ENCODE measurements at places on chromosomes 7 and 10.

DNA sequence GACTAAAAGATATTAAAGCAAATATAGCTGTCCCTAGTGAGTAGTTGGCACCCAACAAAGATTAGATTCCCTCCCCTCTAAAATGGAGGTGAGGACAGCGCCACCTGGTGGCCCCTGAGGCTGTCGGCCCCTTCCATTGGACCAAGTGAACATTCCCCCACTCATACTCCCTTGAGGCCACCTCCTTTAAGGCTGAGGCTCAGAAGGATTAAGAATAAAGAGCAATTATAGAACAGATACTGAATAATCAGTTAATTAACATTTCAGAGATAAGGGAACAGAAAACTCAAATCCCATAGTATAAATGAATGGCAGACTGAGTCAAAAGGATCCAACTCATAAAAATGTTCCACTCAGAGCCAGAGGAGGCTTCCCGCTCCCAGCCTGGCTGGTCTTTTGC, 130.4 kb upstream of the GHITM start:
- DNase-seq = no peak

DNA sequence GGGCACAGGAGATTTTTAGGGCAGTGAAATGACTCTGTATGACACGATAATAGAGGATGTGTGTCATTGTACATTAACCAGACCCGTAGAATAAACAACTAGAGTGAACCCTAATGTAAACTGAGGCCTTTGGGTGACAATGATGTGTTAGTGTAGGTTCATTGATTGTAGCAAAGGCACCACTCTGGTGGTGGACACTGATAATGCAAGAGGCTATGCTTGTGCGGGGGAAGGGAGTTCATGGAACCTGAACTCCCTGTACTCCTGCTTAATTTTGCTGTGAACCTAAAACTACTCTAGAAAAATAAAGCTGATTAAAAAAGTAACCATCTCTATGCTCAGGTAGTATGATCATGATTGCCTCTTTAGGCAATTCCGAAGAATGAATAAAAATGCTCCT, 96.3 kb upstream of the VIPR2 start:
- DNase-seq = no peak

DNA sequence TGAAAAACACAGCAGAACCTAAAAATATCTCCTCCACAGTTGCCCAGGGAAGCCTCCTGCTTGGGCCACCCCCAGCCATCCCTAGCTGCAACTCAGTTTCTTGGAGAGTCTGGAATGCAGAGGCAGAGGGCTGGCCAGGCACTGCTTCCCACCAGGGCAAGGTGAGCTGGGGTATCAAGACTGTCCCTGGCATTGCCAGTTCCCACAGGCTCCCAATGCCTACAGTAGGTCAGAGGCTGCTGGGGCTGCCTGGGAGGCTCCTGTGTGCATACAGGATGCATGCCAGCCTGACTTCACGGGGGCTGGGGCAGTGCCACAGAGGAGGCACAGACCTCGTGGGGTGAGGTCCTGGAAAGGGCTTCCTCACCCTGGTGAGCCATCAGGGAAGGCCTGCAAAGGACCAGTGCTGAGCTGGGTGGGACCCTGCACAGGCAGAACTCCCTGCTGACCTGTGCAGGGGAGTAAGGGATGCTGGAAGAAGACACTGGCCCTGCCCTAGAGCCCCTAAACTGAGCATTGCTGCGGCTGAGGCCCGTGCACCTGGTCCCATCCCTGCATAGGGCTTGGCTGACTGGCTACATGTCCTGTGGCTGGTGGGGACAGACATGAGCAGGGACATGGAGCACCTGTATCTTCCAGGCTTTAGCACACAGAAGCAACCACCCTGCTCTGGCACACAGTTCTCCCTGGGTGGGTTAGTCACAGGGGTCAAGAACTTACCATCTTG, 121.9 kb upstream of the RET start:
- no peak for DNase-seq

- no peak for DNase-seq
Observed at GRCh38 chr10:125135771-125136035, 24.7 kb downstream of the CTBP2 start.

DNA sequence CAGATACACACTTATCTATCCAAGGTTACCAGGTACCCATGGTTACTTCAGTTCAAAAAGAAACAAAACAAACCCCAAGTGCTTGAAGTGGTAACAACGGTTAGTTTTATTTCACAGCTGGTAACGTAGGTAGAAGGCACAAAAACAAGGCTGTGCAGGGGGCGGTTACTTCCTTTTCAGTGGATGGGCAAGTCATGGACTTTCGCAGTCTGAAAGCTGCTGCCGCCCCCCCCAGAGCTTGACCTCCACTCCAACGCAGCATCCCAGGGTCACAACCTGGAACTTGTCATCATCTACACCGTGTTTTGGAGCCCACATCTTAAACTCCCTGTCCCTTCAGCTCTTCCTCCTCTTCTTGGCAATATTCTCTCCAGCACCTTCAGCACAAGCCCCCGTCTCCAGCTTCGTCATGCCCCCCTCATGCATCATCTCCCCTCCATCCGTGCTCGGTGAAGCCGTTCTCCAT, 181.2 kb upstream of the ITGB1 start:
- DNase-seq = no peak

DNA sequence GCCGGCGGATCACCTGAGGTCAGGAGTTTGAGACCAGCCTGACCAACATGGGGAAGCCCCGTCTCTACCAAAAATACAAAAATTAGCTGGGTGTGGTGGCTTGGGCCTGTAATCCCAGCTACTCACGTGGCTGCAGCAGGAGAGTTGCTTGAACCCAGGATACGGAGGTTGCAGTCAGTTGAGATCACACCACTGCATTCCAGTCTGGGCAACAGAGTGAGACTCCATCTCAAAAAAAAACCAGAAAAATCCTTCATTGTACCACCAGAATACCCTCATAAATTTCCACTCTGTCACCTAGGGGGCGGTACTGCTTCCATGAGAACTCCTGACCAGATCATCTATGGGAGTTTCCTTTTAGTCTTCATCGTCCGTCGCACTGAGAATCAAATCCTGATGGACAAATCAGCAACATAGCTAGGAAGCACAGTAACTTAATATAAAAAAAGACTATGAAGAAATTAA, 225.8 kb upstream of the KLF14 start:
- DNase-seq = no peak

GRCh38 chr10:88546497-88546896, 36.6 kb downstream of the RNLS start:
- no peak for DNase-seq

- no peak for DNase-seq
Observed at GRCh38 chr7:125412890-125413665, 483.5 kb upstream of the POT1 start.

DNA sequence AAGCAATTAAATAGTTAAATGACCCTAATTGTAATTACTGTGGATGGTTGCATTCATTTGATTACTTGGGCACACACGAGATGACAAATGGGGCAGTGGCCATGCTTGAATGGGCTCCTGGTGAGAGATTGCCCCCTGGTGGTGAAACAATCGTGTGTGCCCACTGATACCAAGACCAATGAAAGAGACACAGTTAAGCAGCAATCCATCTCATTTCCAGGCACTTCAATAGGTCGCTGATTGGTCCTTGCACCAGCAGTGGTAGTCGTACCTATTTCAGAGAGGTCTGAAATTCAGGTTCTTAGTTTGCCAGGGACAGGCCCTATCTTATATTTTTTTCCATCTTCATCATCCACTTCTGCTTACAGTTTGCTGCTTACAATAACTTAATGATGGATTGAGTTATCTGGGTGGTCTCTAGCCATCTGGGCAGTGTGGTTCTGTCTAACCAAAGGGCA, 8.3 kb downstream of the PCBD1 start:
- DNase-seq = peak; percentile 85

DNA sequence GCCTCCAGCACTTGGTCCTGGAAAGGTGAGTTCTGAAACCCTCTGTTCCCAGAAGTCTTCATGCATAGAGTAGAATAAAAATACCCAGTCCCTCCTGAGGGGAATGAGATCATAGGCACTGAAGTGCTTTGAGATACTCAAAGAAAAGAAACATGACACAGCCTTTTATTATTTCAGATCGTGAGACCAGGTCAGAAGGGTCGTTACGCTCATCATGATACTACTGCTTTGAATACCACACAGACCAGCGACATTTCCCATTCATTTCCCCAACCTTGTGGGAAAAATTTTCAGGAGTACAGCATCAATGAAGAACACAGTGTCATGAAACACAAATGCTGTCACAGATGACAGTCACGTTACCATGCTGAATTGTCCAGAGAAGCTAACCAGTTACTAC, 15.0 kb downstream of the CLRN3 start:
- no peak for DNase-seq

DNA sequence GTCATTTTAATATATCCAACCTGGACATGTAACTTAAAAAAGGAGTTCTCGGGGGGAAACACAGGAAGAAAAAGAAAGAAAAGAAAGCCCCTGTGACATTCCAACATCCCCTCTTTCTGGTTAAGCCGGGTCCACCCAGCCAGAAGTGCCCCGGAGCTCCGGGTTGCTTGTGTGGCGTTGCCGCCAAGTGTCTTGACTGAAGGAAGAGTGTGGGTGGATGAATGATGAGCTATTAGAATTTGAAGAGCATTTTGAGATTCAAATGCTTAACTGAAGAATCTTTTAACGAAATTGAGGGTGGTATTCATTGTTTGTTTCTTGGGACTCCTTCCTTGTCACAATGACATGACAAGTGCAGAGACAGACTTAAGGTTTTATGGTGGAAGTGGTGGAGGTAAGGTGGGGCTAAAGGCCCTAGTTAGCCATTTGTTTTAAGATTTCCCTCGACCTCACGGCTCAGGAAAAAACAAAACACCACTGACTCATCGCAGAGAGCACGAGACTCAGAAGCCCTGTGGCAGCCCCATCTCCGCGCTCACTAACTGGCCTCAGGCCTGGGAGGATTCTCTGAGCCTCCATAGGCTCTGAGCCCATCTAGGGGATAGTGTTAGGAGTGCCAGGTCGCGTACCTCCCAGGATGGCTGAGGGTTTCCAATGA, 1.8 kb upstream of the GLI3 start:
- no peak for DNase-seq

GRCh38 chr7:94129443-94130140, 125.4 kb upstream of the BET1 start:
- DNase-seq = no peak

GRCh38 chr10:3783316-3783681, 1.7 kb downstream of the KLF6 start:
- DNase-seq = peak; percentile 20

GRCh38 chr10:130913844-130914243, 397.7 kb downstream of the TCERG1L start:
- DNase-seq = no peak

GRCh38 chr7:92953657-92954056, 117.3 kb upstream of the CDK6 start:
- DNase-seq = no peak

- DNase-seq = no peak
Observed at GRCh38 chr7:121634356-121634755, 238.2 kb upstream of the FAM3C start.

DNA sequence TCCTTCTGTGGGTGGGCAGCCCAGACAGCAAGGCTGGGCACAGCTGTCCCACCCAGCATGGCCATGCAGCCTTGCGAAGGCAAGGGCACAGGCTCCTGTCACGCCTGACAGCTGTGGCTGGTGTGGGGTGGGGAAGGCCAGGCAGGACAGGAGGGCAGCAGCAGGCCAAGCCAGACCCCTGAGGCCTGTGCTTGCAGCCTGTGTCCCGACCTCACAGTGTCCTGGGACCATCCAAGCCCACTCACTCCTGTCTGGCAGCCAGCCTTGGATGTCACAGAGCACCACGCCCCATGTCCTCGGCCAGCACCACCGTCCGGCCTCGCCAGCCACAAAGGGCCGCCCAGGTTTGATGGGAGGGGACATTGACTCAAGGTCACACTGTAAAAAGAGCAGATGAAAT, 85.5 kb upstream of the LRRC4 start:
- no peak for DNase-seq

GRCh38 chr7:69708857-69709256, 110.6 kb downstream of the AUTS2 start:
- no peak for DNase-seq

Data from amygdala (tissue), 56 donors.